Effector memory CD4-positive, alpha-beta T cell (primary cell): ENCODE measurements at places on chromosomes 6 and 20.
A peak's percentile ranks its signal among the peaks of the same experiment; 100 is the strongest.

GRCh38 chr20:35597186-35597585 lies 18.4 kb upstream of the SPAG4 start:
- no peaks in the 10 kb centered on the region for H3K36me3 ChIP-seq
- no peak for DNase-seq
- H3K4me1 ChIP-seq = peaks cover 11% of the 10 kb centered on the region
- no peak overlapping the region for H3K27ac ChIP-seq

GRCh38 chr6:63352544-63353285 lies 32.9 kb upstream of the LGSN start:
- H3K4me1 ChIP-seq = no peaks in the 10 kb centered on the region
- no peaks in the 10 kb centered on the region for H3K36me3 ChIP-seq
- no peak overlapping the region for H3K4me3 ChIP-seq
- DNase-seq = no peak

- no peaks in the 10 kb centered on the region for H3K4me1 ChIP-seq
- no peak overlapping the region for H3K27ac ChIP-seq
- H3K36me3 ChIP-seq = no peaks in the 10 kb centered on the region
Measured at GRCh38 chr20:58576603-58576970, 61.4 kb upstream of the APCDD1L start.

GRCh38 chr6:137426007-137426689 lies 68.0 kb downstream of the OLIG3 start:
- no peaks in the 10 kb centered on the region for H3K36me3 ChIP-seq
- no peak for DNase-seq
- H3K4me1 ChIP-seq = peaks cover 4% of the 10 kb centered on the region
- H3K27ac ChIP-seq = no peak overlapping the region
- H3K4me3 ChIP-seq = no peak overlapping the region
- H3K27me3 ChIP-seq = no peaks in the 10 kb centered on the region

- H3K27me3 ChIP-seq = no peaks in the 10 kb centered on the region
- H3K36me3 ChIP-seq = peaks cover 3% of the 10 kb centered on the region
- H3K4me1 ChIP-seq = no peaks in the 10 kb centered on the region
- no peak for DNase-seq
- no peak overlapping the region for H3K4me3 ChIP-seq
Measured at GRCh38 chr20:4894981-4895381, 106.3 kb downstream of the SLC23A2 start.

DNA sequence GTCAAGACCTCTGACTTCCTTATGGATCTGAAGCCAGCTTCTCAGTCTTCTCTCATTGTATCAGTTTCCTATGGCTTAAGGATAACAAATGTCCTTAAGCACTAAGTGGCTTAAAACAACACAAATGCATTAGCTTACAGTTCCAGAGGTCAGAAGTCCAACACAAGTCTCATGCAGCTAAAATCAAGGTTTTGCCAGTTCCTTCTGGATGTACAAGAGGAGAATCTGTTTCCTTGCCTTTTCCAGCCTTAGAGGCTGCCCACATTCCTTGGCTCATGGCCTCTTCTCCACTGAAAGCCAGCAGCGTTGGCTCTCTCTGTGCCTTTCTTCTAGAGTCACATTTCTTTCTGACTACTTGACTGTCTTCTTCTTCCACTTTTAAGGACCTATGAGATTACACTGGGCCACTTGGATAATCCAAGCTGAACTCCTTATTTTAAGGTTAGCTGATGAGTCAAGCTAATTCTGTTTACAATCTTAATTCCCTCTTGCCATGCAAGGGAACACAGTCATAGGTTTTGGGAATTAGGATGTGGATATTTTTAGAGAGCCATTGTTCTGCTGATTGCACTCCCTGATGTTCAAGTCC lies 179.0 kb downstream of the BCAS1 start:
- H3K27me3 ChIP-seq = no peaks in the 10 kb centered on the region
- no peak for DNase-seq
- no peak overlapping the region for H3K27ac ChIP-seq
- peaks cover 11% of the 10 kb centered on the region for H3K4me1 ChIP-seq
- no peaks in the 10 kb centered on the region for H3K36me3 ChIP-seq

DNA sequence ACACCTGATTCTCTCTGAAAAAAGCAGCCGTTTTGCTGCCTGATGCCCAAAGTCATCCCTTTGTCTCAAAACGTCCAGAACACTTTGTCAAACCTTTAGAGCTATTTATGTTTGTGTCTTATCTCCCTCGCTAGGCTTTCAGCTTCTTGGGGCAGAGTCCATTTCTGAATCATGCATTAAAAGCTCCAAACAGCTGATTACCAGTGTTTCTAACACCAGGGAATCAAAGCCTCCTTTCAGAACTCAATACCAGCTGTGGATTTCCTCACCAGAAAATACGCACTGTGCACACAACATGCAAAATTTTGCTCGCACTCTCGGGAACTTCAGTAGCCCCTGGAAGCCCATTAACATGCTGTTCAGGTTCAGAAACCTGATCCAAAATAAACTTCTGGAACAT lies 333.3 kb downstream of the HACE1 start:
- H3K4me3 ChIP-seq = no peak overlapping the region
- no peaks in the 10 kb centered on the region for H3K27me3 ChIP-seq
- H3K36me3 ChIP-seq = no peaks in the 10 kb centered on the region
- no peak for DNase-seq

DNA sequence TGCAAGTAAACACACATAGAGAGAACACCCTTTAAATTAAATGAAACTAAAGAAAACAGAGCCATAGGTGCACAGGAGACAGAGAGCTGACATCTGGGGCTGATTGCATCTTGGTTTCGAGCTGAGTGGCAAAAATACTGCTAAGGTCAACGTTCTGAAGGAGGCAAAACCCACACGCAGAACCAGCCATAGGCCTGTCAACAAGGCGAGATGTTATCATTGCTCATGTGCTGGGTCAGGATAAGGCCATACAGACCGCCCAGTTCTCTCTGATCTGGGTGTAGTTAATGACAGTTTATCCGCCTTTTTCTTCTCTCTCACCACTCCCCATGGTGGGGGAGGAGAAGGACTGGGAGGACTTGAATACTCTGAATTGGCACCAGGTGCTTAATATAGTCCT lies 4.5 kb upstream of the FAM110A start:
- H3K36me3 ChIP-seq = no peaks in the 10 kb centered on the region
- no peak overlapping the region for H3K4me3 ChIP-seq
- no peak overlapping the region for H3K27ac ChIP-seq
- no peaks in the 10 kb centered on the region for H3K4me1 ChIP-seq
- no peak for DNase-seq

GRCh38 chr6:167965592-167966539 lies 31.6 kb upstream of the KIF25 start:
- H3K4me3 ChIP-seq = no peak overlapping the region
- H3K36me3 ChIP-seq = peaks cover 9% of the 10 kb centered on the region
- H3K4me1 ChIP-seq = no peaks in the 10 kb centered on the region
- H3K27me3 ChIP-seq = no peaks in the 10 kb centered on the region
- H3K27ac ChIP-seq = no peak overlapping the region
- DNase-seq = no peak

GRCh38 chr20:41531518-41532275 lies 86.5 kb downstream of the CHD6 start:
- H3K4me3 ChIP-seq = no peak overlapping the region
- peaks cover 33% of the 10 kb centered on the region for H3K36me3 ChIP-seq
- no peaks in the 10 kb centered on the region for H3K27me3 ChIP-seq
- no peak for DNase-seq
- H3K27ac ChIP-seq = no peak overlapping the region

GRCh38 chr20:36101192-36101591 lies 53.3 kb upstream of the EPB41L1 start:
- H3K4me3 ChIP-seq = no peak overlapping the region
- no peaks in the 10 kb centered on the region for H3K27me3 ChIP-seq
- no peak overlapping the region for H3K27ac ChIP-seq
- no peaks in the 10 kb centered on the region for H3K4me1 ChIP-seq
- no peak for DNase-seq

GRCh38 chr20:47358672-47359529 lies 2.4 kb upstream of the ZMYND8 start:
- peaks cover 27% of the 10 kb centered on the region for H3K4me1 ChIP-seq
- H3K27ac ChIP-seq = no peak overlapping the region
- H3K4me3 ChIP-seq = no peak overlapping the region
- H3K36me3 ChIP-seq = no peaks in the 10 kb centered on the region
- H3K27me3 ChIP-seq = no peaks in the 10 kb centered on the region

GRCh38 chr20:23083553-23084220 lies 2.4 kb downstream of the CD93 start:
- H3K4me1 ChIP-seq = peaks cover 5% of the 10 kb centered on the region
- no peaks in the 10 kb centered on the region for H3K27me3 ChIP-seq
- no peak overlapping the region for H3K4me3 ChIP-seq
- no peaks in the 10 kb centered on the region for H3K36me3 ChIP-seq
- DNase-seq = no peak

DNA sequence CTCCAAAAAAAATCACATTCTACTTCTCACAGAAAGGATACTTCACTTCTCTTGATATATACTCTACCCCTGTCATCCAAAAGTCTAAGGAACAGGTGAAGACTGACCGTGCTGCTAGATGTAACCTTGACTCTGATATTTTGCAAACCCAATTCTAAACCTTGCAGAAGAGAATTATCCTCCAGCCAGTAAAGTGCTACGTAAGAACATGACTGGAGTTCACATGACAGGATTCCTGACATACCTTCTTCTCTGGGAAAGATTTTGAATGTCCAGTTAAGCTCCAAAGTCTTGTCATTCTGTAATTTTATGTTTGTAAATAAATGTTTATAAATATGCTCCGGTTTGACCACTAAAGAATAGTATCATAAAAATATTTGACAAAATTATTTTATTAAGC lies 35.8 kb downstream of the BTBD9 start:
- H3K4me1 ChIP-seq = no peaks in the 10 kb centered on the region
- H3K4me3 ChIP-seq = no peak overlapping the region
- DNase-seq = no peak
- no peaks in the 10 kb centered on the region for H3K36me3 ChIP-seq

GRCh38 chr6:53647462-53648094 lies 18.0 kb downstream of the KLHL31 start:
- peak overlapping the region; percentile 2 for H3K27ac ChIP-seq
- no peak for DNase-seq
- H3K36me3 ChIP-seq = no peaks in the 10 kb centered on the region
- no peak overlapping the region for H3K4me3 ChIP-seq
- no peaks in the 10 kb centered on the region for H3K27me3 ChIP-seq

GRCh38 chr6:8536122-8536521 lies 100.8 kb upstream of the SLC35B3 start:
- H3K27ac ChIP-seq = no peak overlapping the region
- no peaks in the 10 kb centered on the region for H3K36me3 ChIP-seq
- H3K27me3 ChIP-seq = no peaks in the 10 kb centered on the region
- DNase-seq = no peak

- H3K4me3 ChIP-seq = no peak overlapping the region
- no peaks in the 10 kb centered on the region for H3K36me3 ChIP-seq
- no peaks in the 10 kb centered on the region for H3K27me3 ChIP-seq
- no peak for DNase-seq
- H3K4me1 ChIP-seq = no peaks in the 10 kb centered on the region
Measured at GRCh38 chr6:56807326-56807988, 147.4 kb upstream of the BEND6 start.

DNA sequence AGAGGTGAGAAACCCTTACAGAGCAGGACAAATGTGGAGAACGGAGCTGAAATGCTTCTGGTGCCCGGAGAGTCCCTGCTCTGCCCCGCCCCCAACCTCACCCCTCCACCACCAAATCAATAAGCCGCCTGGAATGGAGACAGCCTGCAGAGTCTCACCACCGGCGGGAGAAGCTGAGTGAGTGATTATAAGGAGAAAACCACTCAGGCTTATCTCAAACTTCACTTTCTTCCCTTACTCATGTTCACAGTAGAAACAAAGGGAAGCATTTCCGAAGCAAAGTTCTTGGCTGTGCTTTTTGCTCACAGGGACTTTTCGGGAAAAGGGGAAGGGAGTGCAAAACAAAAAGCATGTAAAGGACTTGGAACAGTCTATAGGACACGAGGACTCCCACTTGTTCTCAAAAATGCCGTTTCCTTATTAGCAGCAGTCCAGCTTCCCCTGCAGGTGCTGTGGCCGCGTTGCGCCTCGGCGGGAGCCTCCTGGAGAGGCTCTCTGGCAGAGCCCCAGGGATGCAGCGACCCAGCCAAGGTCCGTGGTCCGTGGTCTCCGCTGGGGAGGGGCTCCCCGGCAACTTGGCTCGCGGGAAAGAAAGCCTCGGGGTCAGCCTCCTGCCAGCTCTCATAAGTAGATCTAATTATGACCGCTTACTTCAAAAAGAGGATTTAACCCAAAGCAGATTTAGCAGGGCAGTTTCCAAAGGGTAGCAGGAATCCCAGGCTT lies 64.8 kb upstream of the TMEM30A start:
- no peak for DNase-seq
- no peaks in the 10 kb centered on the region for H3K4me1 ChIP-seq
- H3K27me3 ChIP-seq = no peaks in the 10 kb centered on the region
- no peak overlapping the region for H3K27ac ChIP-seq

- H3K27ac ChIP-seq = no peak overlapping the region
- no peaks in the 10 kb centered on the region for H3K36me3 ChIP-seq
- no peak overlapping the region for H3K4me3 ChIP-seq
- H3K4me1 ChIP-seq = no peaks in the 10 kb centered on the region
Measured at GRCh38 chr6:70531133-70531532, 35.6 kb upstream of the SDHAF4 start.

DNA sequence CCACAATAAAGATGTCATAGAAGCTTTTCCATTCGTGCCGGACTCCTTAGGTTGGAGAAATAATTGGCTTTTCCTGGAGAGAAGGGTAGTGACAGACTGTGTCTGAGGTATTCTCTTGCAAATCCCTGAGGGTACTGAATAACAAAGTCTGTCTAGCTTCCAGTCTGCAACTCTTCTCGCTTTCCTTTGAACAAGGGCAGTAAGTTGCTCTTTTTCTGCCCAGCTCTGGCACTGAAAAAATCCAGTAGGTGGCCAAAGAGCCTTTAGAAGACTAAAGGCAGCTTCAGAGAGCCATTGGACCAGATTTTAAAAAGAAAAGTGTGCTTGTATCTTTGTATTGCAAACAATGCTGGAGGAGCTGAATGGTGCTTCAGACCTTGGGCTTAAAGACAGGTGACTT lies 20.7 kb upstream of the RREB1 start:
- no peaks in the 10 kb centered on the region for H3K27me3 ChIP-seq
- H3K36me3 ChIP-seq = no peaks in the 10 kb centered on the region
- peak overlapping the region; percentile 24 for H3K27ac ChIP-seq
- no peak for DNase-seq

GRCh38 chr20:58518896-58519593 lies 3.8 kb upstream of the APCDD1L start:
- peaks cover 5% of the 10 kb centered on the region for H3K27me3 ChIP-seq
- no peak overlapping the region for H3K4me3 ChIP-seq
- DNase-seq = no peak
- H3K4me1 ChIP-seq = no peaks in the 10 kb centered on the region

- no peaks in the 10 kb centered on the region for H3K4me1 ChIP-seq
- DNase-seq = no peak
- no peaks in the 10 kb centered on the region for H3K36me3 ChIP-seq
- H3K27me3 ChIP-seq = no peaks in the 10 kb centered on the region
Measured at GRCh38 chr6:121759370-121759769, 323.9 kb downstream of the GJA1 start.

GRCh38 chr20:9110365-9110764 lies 41.5 kb downstream of the PLCB4 start:
- no peaks in the 10 kb centered on the region for H3K27me3 ChIP-seq
- no peak overlapping the region for H3K4me3 ChIP-seq
- DNase-seq = no peak
- no peaks in the 10 kb centered on the region for H3K36me3 ChIP-seq
- no peak overlapping the region for H3K27ac ChIP-seq

- no peaks in the 10 kb centered on the region for H3K36me3 ChIP-seq
- H3K4me3 ChIP-seq = peak overlapping the region; percentile 81
- peak; percentile 15 for DNase-seq
- H3K27ac ChIP-seq = peak overlapping the region; percentile 85
Measured at GRCh38 chr6:20402342-20403069, 827 bp downstream of the E2F3 start.
